ENCODE measurements at places on chromosomes 16 and 17.

- DNase-seq = no peak
These were observed 108.2 kb upstream of the CRHR1 start for GRCh38 chr17:45675892-45676291.

- DNase-seq = no peak
These were observed 8.4 kb downstream of the SLC16A5 start for GRCh38 chr17:75096082-75096625.

DNA sequence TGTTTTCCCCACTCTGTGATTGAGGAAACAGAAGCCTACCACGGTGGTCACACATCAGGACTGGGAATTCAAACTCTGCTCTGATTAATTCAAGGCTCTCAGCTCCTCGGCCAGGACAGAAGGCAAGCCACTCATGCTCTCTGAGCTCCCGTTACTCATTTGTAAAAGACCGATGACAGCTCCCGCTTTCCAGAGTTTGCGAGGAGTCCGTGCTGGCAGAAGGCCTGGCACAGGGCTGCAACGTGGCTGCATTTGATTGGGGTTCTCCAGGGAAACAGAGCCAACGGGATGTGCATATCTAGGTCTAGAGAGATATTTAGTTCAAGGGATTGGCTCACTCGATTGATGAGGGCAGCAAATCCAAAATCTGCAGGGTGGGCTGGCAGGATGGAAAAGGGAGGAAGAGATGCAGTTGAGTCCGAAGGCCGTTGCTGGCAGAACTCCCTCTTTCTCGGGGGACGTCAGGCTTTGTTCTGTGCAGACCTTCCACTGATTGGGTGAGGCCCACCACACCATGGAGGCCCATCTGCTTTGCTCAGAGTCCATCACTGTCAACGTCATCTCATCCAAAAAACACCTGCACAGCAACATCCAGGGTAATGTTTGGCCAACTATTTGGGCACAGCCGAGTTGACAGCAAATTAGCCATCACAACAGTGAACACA lies 215.5 kb upstream of the RPL38 start:
- DNase-seq = no peak

DNA sequence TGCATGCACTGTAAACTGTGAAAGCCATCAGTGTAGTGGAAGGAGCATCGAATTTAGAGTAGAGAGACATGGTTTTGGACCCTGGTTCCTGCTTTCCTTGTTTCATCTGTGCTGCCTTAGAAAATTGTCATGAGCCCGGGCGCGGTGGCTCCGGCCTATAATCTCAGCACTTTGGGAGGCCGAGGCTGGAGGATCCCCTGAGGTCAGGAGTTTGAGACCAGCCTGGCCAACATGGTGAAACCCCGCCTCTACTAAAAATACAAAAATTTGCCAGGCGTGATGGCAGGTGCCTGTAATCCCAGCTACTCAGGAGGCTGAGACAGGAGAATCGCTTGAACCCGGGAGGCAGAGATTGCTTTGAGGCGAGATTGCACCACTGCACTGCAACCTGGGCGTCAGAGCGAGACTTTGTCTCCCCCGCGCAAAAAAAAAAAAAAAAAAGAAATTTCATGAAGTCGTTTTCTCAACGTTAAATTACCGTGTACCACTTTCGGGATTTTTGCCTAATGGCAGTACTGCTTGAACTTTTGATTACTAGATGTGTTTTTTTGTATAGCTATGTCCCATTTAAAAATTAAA lies 912 bp downstream of the COQ7 start:
- DNase-seq = peak; percentile 48

DNA sequence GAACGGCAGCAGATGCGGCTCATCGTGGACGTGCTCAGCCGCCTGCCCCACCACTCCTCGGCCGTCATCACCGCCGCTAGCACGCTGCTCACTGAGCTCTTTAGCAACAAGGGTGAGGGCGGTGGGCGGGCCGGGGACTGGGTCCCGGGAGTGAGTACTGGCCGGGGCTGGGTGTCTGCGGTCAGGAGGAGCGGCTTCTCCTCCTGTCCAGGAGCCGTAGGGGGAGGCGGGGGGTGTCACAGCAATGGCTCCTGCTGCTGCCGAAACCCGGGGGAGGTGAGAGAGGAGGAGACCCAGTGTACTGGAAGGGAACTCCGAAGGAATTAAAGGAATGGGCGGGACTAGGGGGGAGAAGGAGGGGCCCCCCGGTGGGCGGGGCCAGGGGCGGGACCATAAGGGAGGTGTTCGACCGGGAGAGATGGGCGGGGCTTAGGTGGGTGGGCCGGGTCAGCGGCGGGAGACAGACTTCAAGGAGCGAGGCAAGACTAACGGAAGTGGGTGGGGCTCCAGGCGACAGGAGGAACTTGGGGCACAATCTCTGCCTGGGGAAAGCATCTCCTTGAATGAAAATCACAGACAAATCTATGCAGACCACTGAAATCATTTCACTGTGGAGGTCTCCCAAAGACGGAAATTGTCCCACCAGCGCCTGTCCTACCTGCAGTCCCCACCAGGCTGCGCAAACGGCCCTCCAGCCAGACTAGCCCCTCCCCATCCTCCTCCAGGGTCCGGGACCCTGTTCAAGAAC lies 2.4 kb downstream of the NAGS start:
- DNase-seq = peak; percentile 99

GRCh38 chr16:16148755-16149154 lies 74.5 kb downstream of the ABCC6 start:
- DNase-seq = no peak

- no peak for DNase-seq
These were observed 35.7 kb upstream of the SSTR5 start for GRCh38 chr16:1036726-1037393.

DNA sequence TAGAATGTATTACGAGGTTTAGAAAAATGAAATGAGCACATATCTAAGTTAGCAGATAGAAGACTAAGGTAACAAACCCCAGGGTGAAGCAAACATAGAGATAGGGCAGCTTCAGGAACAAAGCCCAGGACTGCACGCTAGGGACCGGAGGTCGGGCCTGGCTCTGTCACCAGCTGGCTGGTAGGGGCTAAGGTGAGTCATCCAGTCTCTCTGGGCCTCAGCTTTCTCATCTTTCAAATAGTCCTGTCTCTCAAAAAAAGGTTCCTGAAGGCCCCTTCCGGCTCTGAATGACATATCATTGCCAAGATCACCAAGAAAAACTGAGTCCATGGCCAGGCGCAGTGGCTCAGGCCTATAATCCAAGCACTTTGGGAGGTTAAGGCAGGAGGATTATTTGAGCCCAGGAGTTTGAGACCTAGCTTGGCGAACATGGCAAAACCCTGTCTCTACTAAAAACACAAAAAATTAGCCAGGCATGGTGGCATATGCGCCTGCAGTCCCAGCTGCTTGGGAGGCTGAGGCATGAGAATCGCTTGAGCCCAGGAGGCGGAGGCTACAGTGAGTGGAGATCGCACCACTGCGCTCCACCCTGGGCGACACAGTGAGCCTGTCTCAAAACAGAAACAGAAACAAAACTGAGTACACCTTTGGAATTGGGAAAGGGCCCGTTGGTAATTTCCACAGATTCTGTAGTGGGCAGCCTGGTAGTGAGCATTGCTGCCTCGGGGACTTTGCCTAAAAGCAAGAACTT lies 26.0 kb downstream of the PKD1L3 start:
- no peak for DNase-seq

DNA sequence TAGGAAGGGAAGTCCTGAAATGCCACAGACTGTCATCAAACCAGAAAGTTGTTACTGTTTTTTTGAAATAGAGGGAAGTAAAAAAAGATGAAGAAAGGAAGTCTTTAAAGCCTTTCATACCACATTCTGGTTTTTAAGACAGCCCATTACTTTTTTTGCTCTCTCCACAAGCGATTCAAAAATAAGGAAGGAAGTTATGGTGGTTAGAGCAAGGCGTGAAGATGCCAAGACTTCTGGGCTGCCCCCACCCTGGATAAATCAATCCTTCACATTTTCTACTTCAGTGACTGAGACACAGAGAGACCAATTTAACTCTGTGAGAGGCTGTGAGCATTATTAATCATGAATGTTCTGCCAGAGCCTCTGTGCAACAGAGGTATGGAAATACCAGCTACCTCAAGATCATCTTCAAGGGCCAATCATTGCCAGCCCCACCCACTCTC lies 82.3 kb upstream of the BCAR1 start:
- DNase-seq = no peak

DNA sequence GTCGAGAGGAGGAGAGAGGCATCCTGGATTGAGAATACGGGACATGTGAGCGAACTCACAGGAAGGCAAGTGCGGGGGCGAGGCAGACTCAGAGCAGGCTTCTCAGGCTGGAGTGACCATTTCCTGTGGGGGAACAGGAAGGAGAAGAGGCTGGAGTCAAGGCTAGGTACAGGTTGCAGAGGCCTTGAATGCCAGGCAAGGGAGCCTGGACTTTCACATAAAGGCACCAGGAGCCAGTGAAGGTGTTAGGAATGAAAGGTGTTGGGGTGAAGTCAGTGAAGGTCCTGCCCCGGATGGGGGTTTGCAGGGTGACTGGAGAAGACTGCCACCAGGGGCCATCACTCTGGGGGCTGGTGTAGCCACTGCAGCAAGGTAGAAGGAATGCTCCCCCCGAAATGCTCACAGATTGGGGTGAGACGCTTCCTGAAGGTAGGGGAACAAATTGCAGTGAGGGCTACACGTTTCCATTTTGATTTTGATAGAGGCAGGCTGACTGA lies 5.3 kb upstream of the GPRC5C start:
- DNase-seq = no peak

GRCh38 chr17:61444075-61444474 lies 8.1 kb upstream of the TBX4 start:
- DNase-seq = no peak

DNA sequence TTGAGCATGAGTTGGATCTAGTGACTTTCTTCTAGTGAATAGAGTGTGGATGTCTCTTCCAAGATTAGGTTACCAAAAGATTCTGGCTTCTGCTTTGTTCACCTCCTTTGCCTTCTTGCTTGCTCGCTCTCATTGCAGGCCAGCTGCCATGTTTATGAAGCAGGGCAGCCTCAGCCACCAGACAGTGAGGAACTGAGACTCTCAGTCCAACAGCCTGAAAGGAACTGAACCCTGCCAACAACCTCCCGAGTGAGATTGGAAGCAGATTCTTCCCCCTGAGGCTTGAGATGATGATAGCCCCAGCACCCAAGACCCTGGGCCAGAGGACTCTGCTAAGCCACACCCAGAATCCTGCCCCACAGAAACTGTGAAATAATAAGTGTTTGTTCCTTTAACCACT lies 48.4 kb downstream of the NOG start:
- no peak for DNase-seq

DNA sequence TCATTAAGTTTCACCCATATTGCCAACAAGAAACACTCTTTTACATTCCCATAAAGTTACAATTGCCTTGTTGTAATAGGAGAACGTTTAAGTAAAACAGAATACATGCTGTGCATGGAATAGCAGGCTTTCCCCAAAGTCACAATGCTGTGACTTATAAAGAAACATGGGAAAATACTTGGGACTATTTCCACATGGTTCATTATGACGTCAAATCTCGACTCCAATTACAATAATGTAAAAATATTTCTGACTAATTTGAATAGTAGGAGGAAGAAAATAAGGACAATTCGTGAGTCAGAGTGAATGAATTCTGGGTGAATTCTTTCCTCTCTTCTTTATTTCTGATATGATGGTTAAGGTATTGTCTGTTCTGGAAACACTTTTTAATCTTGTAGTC lies 52.8 kb downstream of the CDH11 start:
- no peak for DNase-seq

GRCh38 chr16:4876646-4877379 lies 29.5 kb downstream of the UBN1 start:
- no peak for DNase-seq

- peak; percentile 89 for DNase-seq
These were observed 233.6 kb downstream of the SEC14L1 start for GRCh38 chr17:77374170-77374936.

- DNase-seq = no peak
These were observed 15.8 kb upstream of the IGFALS start for GRCh38 chr16:1809281-1809801.
